ENCODE measurements at places on chromosomes 2 and 18.
A peak's percentile ranks its signal among the peaks of the same experiment; 100 is the strongest.

DNA sequence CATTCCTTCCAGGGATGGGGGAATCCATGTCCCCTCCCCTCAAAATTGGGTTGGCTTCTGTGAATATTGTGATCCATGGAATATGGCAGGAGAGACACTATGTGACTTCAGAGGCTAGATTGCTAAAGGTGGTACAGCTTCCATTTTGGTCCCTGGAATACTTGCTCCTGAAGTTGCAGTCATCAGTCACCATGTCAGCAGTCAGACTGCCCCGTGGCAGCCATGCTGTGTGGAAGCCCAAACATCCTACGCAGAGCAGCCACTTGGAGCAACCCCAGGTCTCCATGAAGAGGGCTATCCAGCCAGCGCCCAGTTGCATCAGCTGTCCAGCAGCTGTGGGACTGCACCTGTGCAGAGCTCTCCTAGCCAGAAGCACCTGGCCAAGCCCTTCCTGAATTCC, 15.8 kb upstream of the KDSR start:
- no peak for DNase-seq

DNA sequence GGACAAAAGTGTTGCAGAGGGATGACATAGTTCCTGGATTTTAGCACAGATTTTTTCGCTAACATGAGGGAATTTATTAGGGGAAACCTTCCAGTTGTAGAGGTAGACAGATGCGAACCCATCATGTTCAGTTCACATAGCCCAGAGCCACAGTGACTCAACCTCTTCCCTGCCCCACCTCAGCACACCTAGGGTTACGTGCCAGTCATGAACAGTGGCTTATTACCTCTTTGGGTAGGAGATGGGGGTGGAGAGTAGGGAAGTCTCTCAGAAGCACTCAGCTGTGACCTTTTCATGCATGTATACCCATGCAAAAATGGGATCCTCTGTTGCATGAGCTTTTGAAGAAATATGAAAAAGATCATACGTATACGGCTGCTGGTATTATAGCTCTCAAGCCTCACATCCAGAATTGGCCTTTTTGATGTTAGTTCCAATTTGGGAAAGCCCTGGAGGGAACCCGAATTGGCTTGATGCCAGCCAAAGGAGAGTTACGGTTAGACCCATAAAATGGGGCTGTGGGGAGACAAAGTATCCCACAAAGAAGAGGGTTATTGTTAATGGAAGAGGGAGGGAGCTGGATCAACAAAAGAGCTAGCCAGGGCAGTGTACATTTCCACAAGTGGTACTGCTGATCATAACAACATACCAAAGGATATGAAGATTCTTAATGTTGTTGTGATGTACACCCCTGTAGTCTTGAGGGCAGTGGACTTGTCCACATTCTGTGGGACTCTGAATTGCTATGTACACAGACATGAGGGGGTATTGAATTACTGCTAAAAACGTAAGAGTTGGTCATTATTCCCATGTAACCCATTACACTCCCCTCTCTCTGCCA, 4.9 kb downstream of the TANC1 start:
- DNase-seq, result no peak

DNA sequence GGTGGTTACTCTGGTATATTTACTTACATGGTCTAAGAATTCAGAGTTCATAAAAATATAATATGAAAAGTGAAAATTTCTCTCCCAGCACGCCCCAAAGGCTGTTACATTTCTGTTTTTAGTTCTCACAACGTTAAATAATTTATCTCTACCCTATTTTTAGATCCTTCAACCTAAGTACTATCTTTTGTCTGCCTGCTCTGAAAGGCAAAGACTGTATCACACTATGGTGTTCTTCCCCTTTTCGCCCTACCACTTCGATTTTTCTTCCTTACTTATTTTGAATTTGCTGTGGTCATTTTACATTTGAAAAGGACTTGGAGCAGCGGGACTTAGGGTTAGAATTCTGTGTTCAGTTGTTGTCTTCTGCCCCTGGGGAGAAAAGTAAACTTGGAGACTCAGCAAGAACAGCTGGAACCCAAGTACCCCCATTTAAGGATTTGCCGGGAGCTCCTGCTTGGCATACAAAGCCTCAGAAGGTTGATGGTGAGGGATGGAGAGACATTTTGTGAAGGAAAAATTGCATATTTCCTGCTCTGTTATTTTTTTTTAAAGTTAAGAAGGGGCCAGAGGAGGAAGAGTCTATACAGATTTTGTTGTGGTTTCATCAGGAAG, 19.0 kb downstream of the ADAM23 start:
- no peak for DNase-seq

- peak; percentile 36 for DNase-seq
Measured at GRCh38 chr2:160703648-160704585, 210.3 kb upstream of the RBMS1 start.

Data from NAMALWA (cell line).